CD14-positive monocyte (primary cell): ENCODE measurements at places on chromosomes 6 and 20.

GRCh38 chr6:151167034-151167433 is 72.7 kb upstream of the AKAP12 start:
- DNase-seq: no peak

DNA sequence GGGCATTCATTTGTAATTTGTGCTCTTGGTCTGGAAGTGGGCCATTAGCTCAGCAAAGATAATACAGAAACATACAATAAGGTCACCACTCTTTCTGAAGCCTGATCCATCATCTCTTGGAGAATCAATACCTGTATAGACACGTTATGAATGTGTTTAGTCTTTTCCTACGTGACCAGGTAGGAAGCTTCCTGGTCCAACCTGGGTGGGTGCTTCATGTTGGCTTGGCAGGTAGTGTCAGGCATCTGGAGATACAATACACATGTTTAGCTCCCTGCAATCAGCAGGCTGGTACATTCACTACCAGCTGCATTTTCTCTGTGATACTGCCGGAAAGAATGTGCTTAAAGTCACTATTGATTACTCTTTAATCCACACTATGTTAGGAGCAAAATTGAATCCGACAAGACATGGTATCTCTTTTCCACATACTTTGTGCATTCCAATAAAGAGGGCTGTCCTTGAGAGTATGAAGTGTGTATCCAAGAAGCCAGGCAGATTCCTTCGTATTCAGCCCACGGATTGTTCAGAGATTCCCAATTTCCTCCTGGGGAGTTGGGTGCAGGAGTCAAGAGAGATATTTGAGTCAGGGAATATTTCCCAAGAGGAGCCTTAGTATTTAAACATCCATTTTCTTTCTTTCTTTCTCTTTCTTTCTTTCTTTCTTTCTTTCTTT is 49.9 kb upstream of the RANBP9 start:
- DNase-seq: no peak

DNA sequence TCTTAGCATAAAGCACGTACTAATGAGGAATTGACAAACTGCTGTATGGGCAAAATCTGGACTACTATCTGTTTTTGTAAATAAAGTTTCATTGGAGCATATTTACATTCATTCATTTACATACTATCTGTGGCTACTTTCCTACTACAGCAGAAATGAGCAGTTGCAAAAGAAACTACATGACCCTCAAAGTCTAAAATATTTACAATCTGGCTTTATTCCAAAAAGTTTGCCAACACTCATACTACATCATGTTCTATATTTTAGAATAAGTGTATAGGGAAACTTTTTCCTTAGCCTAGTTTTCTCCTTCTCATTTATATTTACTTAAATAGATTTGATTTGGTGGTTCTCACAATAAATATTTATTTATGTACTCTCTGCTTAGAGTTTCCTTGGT is 208.2 kb downstream of the RIMS1 start:
- DNase-seq: no peak

- DNase-seq: no peak
Observed at GRCh38 chr20:17640875-17641378, 41.1 kb downstream of the RRBP1 start.

GRCh38 chr6:139054001-139054400 is 25.5 kb downstream of the ABRACL start:
- DNase-seq: no peak

- DNase-seq: no peak
Observed at GRCh38 chr6:160253292-160253691, 5.3 kb downstream of the SLC22A2 start.

DNA sequence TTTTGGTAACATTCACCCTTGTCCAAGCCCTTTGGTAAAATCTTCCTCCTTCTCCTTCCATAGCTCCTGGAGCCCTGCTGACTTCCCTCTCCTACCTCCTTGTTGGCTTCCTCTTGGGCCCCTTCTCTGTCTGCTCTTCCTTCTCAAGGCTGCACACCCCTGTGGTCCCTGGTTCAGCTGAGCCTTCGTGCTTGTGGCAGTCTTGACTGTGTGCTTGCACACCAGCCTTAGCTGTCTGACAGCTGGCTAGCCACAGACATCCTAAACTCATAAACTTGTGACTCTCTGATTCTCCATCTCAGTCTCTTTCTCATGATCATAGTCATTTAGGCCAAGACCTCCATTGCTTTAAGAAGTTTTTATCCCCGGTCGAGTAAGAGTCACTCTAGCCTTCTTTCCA is 37.1 kb downstream of the DHX35 start:
- DNase-seq: no peak

DNA sequence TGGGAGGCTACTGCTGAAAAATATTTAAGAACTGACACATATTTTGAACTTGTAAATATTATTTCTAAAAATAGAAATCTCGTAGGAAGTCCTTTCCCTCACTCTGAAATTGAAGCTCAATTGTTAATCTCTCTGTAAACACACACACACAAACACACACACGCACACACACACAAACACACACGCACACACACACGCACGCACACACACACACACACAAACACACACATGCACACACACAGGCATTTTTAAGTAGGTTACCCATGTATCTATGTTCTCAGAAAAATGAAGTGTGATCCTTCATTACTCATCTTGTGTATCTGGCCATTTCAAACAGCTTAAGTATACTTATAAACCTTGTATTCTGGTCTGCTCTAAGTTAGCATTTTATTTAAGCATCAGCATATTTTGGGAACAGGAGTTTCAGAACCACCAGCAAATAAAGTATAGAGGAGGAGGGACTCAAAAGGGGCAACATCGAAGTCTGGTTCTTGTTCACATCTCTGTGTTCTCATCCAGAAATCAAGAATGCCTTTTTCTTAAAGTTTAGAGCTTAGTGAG is 11.6 kb downstream of the CCN6 start:
- DNase-seq: no peak

DNA sequence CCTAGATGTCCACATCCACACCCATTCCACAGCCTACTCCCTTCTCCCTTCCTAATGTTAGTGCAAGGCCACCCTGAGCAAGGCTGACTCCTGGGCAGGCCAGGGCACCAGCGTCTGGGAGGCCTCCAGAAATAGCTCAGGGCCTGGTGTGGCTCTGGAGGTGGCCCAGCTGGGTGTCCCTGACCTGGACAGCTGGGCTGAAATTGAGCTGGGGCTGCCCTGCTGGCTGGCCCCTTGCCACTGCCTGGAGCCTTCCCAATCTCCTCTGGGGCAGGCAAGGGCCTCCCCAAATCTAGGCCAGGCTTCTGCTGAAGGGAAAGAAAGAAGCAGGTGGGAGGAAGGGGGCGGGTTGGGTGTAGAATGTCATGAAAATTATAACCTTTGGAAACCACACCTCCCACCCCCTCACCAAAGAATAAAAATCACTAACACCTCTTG is 2.1 kb downstream of the FAM110A start:
- no peak for DNase-seq

DNA sequence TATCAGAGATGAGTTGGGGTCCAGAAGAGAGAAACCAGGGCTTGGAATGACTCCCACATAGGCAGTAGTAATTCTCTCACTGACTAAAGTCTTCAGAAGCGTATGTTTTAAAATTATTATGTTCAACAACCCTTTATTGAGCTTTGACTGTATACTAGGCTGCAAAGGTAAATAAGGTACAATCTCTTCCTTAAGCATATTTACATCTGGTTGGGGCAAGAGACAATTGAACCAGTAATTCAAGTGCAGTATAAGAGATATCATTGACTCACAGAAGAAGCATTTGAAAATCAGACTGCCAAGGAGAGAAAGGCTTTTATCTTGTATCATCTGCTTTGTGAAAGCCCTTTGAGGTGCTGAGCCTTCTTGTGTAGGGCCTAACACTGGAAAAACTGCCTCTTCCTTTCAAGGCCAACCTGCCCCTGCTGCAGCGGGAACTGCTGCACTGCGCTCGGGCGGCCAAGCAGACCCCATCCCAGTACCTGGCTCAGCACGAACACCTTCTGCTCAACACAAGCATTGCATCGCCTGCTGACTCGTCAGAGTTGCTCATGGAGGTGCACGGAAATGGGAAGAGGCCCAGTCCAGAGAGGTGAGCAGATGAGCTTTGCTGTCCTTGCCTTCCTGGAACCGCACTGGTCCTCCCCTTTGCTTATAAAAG is 39.3 kb upstream of the C20orf144 start:
- no peak for DNase-seq

DNA sequence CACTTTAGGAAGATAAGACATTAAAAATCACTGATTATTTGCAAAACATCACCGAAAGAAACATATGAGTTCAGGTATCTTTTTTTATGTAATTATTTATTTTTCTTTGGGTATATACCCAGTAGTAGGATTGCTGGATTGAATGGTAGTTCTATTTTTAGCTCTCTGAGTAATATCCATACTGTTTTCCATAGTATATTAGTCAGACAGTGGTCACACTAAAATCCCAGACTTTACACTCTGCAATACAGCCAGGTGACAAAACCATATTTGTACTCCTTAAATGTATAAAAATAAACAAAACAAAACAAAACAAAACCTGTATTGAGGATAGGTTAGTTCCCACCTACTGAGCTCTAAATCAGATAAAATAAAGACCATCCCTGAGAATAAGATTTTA is 1024.3 kb upstream of the EYS start:
- no peak for DNase-seq

DNA sequence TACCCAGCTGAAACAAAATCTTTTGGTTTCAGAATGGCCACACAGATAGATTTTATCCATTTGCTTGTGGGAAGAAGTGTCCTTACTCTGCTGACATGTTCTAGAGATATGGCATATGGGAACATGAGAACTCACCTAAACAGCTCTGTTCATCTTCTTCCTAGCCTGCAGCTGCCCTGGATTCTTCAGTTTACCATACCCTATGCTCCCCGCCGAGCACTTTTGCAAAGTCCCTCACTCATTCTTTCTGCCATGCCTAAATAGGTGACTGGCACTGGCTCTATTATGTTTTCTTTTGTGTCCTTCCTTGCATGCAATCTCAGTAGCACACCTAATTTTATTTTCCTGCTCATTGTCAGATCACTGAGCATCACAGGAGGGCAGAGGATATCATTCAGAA is 293.7 kb upstream of the RSPO3 start:
- no peak for DNase-seq

DNA sequence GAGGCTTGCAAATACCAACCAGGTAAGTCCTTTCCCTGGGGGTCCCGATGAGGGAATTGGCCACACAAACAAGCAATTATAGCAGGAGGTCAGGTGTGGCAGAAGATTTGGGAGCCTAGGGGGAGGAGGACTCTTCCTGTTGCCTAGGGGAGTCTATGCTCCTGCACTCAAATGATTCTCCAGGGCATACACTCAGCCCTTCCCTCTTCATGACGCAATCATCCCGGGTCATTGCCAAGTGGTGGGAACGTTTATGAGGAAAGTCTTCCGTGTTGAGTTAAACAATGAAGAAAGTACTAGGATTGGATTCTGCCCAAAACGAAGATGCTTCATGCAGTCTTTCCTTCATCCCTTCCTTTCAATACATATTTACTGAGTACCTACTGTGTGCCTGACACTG is 186.5 kb upstream of the TSHZ2 start:
- DNase-seq: no peak

DNA sequence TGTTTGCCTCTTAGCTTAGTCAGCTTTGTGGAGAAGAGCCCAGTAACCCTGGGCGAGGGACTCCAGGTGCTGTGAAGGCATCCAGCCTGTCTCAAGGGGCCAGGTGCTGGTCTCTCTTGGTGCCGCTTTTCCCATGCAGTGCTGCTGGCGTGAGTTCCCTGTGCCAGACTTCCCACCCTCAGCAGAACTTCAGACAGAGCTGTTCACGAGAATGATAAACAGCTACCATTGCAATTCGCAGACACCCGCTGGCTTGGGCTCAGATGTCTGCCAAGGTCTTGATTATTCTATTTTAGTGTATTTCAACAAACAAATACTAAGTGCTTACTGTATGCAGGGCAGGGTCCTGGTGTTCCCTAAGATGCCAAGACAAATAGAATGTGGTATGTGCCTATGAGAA is 57.7 kb downstream of the RNF217 start:
- DNase-seq: no peak

GRCh38 chr6:137216875-137217553 is 2.2 kb downstream of the IFNGR1 start:
- no peak for DNase-seq

GRCh38 chr6:118649918-118650581 is 1.3 kb downstream of the CEP85L start:
- DNase-seq: no peak

GRCh38 chr6:146273490-146273889 is 244.6 kb downstream of the GRM1 start:
- no peak for DNase-seq

DNA sequence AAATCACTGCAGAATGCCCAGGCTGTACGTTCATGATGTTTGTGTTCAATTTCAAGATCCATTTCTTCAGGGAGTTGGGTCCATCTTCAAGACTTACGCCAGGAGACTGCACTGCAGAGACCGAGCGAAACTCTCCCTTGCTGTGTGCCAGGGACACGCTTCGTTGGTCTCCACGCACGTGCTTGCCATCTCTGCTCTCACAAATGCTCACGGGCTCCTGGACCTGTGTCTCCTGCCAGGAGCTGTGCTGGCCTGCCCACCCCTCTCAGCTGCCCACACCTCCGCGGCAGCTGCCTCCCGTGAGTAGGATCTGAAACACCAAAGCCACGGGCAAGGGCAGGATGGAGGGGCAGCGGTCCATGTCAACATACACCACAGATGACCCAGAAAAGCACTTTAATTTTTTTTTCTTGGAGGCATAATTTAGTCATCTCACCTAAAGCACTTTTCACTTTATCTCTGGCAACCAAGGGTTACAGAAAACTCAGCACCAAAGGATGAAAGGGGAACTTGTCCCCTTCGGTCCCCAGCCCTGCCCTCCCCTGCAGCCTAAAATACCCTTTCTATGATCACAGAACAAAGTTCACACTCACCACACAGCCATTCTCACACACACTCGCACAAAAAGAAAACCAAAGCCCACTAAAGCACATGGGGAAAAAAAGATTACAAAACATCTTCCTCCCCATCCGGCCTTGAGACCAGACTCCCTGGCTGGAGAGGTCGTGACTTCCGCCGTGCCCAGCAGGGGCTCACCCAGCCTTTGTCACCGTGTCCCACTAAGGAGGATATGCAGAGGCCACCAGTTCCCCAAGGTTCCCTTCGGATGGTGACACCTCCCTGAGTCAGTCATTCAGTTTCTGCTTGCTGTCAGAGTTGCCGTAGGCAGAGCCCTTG is 137.9 kb downstream of the AGPAT4 start:
- peak; percentile 69 for DNase-seq

GRCh38 chr6:29762781-29763214 is 39.6 kb downstream of the HLA-F start:
- no peak for DNase-seq

- DNase-seq: no peak
Observed at GRCh38 chr6:6943421-6943820, 164.3 kb upstream of the RREB1 start.

GRCh38 chr6:102127253-102127652 is 733.7 kb downstream of the GRIK2 start:
- no peak for DNase-seq

DNA sequence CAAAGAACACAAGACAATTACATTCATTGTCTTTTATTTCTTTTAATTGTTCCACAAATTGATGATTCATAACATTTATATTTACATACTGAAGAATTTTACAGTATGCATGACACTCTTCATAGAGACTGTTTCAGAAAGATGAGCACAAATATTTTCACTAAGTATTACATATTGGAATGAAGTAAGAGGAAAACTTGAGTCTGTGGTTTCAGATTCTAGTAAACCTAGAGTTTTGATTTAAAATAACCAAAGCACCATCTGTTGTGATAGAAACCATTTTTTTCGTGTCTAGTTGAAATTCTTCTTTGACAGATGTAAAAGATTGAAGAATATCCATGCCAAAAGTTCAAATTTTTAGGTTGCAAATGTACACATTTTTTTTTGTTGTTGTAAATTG is 32.1 kb upstream of the OPN5 start:
- DNase-seq: no peak

GRCh38 chr6:16766043-16766536 is 4.8 kb upstream of the ATXN1 start:
- DNase-seq: peak; percentile 74
